ENCODE measurements at places on chromosomes 2 and 18.

- no peak for DNase-seq
Measured at GRCh38 chr18:79260510-79260909, 135.2 kb upstream of the NFATC1 start.

- peak; percentile 87 for DNase-seq
Measured at GRCh38 chr2:102141970-102142828, at the start of gene IL1R1. Gene IL1R1 (plus strand): TSS chr2:102142746. CDS start chr2:102157725, 14,979 bp downstream.

GRCh38 chr2:42495234-42495581, 1.4 kb upstream of the KCNG3 start:
- DNase-seq, result no peak

DNA sequence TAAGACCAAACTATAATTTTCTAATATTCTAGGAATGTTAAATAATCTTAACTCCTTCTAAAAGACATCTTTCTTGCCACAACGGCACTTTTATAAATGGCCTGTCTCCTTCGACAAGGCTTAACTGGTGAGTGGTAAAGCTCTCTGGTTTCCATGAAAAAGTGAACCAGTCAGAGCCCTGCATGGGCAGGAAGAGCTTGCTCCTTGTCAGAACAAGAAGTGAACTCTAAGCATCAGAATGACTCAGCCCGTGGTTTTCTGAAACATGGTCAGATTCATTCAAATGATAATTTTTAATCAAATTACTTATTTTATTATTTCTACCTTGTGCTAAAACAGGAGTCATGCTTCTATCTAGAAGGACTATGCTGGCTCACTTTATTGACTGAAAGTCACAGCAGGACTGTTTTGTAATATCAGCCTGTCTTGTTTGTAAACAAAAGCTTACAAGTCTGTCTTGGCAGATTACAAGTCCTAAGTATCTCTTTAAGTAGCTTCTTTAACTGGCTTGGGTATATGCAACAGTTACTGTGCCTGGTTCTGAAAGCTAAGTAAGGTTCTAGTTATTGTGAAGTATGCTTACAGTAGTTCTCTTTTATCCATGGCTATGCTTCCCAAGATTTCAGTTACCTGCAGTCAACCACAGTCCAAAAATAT, 245.4 kb downstream of the NAPG start:
- no peak for DNase-seq

DNA sequence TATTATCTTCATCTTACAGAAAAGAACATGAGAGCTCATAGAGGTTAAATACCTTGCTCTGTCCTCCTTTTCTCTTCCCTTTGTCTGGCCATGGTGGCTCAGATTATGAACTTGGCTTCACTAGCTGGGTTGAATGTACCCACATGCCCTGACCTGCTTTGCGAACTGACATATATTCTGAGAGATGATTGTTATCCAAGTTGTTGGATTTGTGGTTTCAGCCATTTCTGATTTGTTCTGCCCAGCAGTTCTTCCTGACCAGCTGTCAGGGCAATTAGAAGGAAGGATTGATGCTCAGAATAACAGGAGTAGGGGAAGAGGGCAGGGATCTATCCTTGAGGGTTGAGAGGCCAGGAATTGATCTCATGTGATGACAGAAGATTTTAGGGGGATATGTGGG, 236.8 kb upstream of the FAM98A start:
- DNase-seq, result no peak

- no peak for DNase-seq
Measured at GRCh38 chr2:83364264-83364663, 1094.8 kb downstream of the SUCLG1 start.

GRCh38 chr2:171479154-171479814, 43.0 kb upstream of the CYBRD1 start:
- no peak for DNase-seq

DNA sequence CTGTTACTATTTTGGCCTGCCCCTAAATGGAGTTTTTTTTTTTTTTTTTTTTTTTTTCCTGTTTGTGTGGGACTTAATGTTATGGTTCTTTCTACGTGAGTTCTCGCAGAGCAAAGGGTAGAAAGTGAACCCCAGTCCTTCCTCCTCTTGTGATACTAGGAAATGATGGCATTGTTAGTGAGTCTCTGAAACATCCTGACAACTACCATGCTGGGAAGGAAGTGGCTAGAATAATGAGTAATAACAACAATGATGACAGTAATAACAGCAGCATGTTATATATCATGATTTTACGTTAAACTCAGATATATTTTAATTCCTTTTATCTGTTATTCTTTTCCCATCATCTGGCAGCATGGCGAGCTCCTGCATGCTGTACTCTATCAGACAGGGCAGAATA, 216.2 kb upstream of the LINC00305 start:
- no peak for DNase-seq

- DNase-seq, result no peak
Measured at GRCh38 chr2:71455011-71455740, 1.8 kb downstream of the DYSF start.

GRCh38 chr2:112698834-112699515, 21.8 kb upstream of the NT5DC4 start:
- no peak for DNase-seq

GRCh38 chr18:63205791-63206252, 113.7 kb downstream of the BCL2 start:
- peak; percentile 67 for DNase-seq

GRCh38 chr2:165573534-165574461, 104.3 kb downstream of the CSRNP3 start:
- DNase-seq, result peak; percentile 97

DNA sequence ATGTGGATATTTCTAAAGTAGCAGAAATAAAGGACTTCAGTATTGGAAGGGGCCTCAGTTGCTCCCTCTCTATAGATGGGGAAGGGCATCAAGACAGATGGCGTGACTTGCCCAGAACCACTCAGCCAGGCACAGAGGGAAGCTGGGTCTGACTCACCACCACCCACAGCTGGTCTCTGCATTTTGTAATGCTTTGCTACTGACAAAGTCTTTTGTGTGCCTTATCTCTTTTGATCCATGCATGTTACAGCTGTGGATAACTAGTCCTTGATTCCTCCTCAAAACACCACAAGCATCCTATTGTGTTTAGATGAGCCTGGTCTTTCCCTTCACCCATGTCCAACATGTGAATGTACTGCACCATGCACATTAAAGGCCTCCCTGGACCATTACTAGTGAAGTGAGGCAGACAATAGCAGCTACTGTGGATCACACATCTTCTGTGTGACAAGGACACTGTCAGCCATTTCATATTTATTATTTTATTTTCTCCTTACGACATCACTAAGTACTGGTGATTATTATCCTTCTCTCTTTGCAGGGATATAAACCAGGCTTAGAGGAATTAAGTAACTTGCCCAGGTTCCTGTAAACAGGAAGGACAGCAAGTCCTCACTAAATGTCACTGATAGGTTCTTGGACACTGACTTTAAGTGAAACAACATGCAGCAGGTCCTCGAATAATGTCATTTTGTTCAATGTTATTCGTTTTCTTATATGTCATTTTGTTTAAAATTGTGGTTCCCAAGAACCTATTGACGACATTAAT, 29.6 kb upstream of the IL37 start:
- DNase-seq, result peak; percentile 72

DNA sequence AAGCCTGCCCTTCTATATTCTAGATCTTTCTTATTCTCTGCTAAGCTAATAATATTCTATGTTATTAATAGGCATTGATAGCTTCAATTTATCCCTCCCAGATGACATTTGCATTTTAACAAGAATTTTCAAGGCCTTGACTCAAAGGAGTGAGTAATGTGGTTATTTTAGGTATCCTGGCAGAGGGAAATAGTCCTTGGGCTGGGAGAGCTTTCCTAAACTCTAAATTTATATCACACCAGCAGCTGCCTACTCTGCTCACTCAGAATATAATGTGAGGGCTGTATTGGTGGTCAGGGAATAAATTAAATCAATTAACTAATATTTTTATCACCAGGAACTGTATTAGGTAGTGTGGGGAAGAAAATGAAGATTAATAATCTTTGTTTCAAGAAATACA, 74.8 kb upstream of the ADAM23 start:
- no peak for DNase-seq

- DNase-seq, result no peak
Measured at GRCh38 chr2:15630121-15630977, 38.7 kb downstream of the DDX1 start.

DNA sequence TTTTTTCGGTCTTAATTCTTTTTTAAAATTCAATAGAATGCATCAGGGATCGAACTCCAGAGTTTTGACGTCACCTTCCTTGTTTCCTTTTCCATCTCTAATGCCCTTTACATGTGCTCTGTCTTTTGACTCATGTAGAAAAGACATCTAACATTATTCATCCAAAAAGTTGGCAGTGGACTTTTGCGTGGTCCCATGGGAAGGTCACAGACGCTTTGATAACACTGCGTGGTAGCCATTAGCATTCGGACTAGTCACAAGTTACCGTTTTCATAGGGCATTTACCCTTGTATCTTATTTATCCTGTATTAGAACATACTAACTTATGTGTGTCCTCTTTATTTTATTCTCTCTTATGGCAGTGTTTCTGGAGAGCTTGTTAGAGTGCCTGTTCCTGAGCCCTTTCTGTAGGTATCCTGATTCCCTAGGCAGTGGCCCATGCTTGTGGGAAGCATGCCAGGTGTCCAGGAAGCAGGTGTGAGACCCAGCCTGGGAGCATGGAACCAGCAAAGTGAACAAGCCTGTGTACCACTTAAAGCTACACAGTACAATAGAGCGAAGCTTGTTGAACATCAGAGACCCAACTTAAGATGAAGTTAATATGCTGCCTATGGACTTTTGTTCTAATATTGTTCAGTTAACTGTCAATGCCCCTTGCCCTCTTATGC, 73.6 kb upstream of the RBM44 start:
- peak; percentile 98 for DNase-seq

DNA sequence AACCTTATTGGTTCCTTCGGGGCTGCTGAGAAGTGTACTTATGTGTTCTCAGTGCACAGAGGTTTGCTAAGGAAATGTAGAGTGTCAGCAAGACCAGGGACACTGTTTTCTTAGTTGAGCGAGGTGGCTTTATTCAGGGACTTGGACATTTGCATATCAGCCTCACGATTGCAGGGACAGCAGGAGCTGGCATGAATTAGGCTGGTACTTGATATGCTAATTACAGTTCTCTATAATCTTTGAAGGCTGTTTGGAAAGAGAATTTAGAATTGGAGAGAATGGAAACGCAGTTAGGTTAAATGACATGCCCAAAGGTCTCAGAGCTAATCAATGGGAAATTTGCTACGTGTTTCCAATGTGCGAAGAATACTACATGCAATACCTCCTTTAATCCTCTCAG, 18.7 kb upstream of the MTCL1 start:
- DNase-seq, result no peak

DNA sequence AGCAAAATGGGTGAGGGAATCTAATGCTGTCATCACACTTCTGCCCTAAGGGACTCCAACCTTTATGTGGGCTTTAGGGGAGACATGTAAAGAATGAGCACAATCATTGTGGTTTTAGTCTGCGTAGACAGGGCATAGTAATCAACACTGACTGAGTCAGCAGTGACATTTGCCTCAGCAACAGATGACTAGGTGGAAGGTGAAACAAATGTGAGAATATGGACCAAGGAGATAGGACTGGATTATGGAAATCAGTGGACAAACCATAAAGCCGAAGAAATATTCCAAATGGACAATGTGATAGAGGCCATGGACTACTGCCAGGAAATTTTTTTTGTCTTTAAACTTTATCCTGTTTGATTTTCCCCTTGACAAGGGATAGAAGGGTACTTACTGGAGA, 83.9 kb downstream of the PDK1 start:
- DNase-seq, result peak; percentile 68

DNA sequence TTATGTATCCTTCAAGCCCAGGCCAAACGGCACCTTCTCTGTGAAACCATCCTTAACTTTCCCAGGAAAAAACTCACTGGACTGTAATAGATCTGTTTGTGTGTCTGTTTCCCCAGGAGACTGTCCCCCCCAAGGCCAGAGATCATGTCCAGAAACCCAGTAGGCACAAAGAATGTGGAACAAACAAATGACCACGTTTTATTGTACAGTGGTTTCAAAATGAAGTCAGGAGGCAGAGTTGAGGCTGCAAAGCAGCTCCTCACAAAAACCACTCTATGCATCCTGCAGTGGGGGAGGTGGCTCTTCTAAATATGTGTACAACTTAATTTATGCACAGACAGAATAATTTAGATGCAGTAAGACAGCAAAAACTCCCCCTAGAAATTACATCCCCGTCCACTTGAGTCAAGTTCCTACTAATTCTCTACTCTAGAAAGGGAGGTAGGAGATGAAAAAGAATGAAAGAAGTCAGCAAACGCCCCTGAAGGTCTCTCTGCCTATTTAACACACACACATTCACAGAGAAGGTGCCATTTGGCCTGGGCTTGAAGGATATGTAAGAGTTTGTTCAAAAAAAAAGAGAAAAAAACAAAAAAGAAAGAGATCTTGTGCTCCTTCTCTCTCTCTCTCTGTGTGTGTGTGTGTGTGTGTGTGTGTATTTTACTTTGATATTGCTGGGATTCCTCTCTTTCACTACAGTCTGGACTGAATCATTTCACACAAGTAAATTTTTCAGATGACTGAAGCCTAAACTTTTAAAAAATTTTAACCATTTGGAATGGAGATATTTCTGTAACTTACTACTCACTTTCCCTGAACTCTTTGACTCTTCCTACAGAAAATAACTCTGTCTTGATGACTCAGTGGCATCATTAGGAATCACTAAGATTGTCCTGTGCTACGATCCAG, 19.5 kb downstream of the BCL2 start:
- DNase-seq, result no peak

- DNase-seq, result no peak
Measured at GRCh38 chr18:55000529-55000928, 41.3 kb upstream of the CCDC68 start.

DNA sequence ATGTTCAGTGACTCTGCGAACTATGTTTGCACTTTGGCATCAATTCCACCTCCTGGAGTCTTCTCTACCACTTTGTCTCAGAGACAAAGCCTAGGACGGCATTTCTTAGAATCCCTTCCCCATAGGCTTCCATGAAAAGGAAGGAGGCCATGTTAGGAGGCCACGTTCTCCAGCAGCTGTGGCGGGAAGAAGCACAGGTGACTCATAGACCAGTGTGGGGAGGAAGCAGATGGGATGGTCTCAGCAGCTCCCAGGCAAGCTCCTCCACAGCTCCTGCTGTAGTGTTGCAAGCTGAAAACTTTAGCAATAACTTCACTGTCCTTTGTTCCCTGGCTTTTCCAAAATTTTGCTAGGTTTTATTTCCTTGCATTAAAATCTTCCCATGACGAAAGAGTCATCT, 781.3 kb upstream of the ID2 start:
- DNase-seq, result peak; percentile 69

- no peak for DNase-seq
Measured at GRCh38 chr2:237742191-237742590, 56.4 kb upstream of the RBM44 start.

GRCh38 chr2:159077869-159078268, 109.4 kb downstream of the TANC1 start:
- no peak for DNase-seq

- no peak for DNase-seq
Measured at GRCh38 chr2:191607096-191607495, 70.8 kb upstream of the NABP1 start.

GRCh38 chr2:168577885-168578284, 121.8 kb downstream of the CERS6 start:
- DNase-seq, result no peak

- peak; percentile 84 for DNase-seq
Measured at GRCh38 chr2:191302459-191303139, 57.4 kb downstream of the MYO1B start.

All from DMS53 (cell line).